ENCODE measurements at places on chromosomes 7 and 10. TPM values are rescaled to one million over a fixed set of nuclear protein-coding genes. Genes with fewer than 3 reads are reported as not detected.

DNA sequence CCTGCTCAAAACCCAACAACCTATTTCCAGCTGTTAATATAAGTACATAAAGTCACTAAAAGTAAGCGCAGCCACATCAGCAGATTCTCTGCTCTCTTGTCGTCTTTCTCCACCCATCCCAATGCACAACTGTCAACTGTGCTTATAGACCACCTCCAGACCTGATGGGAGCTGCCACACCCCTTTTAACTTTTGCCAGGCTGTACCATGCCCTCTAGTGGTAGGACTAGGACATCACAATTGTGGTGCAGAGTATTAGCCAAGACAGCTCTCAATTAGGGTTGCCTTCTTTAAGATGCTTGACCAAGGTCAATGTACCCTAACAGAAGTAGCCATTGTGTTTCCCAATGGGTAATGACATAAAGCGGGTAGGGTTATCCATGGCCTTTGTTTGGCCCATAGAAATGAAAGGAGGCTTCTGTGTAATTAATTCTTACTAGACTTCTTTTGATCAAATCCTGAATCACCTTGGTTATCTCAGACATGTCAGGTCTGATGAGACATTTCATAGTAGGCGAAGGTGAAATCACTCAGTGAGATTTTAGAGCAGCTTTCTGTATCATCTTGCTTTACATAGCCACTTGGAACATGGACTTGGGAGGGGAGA lies 68.1 kb downstream of the SCRN1 start:
- no peak for DNase-seq

DNA sequence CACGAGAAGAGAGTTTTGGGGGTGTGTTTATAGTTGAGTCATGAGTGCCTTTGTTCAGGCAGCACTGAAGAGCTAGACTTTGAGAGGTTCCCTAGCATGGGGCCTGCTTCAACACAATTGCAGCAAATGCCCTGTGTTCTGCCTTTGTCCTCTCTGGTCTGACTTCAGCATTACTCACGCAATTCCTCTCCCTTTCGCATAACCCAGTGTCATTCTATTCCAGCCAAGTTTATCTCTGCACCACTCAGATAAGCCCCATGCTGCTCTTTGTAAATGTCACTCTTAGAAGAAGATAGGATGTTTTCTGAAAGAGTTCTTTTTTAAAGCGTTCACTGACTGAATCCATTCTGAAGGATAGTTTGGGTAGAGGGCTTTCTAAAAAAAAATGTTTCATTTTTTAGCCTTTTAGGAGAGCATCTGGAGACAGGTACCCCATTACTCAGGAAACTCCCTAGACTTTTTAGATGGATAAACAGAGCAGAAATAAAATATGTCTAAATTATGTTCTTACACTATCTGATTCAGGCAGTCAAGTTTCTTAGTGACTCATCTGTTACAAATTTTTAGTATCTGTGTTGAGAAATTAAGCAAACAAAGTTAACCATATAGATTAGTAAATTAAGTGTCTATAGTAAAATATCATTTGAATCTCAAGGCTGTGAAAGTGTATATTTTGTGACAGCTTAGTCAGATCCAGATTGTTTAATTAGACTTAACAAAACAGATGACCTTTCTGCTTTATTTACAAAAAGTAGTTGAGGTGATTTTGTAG lies 318.5 kb downstream of the GPR158 start:
- DNase-seq: no peak

DNA sequence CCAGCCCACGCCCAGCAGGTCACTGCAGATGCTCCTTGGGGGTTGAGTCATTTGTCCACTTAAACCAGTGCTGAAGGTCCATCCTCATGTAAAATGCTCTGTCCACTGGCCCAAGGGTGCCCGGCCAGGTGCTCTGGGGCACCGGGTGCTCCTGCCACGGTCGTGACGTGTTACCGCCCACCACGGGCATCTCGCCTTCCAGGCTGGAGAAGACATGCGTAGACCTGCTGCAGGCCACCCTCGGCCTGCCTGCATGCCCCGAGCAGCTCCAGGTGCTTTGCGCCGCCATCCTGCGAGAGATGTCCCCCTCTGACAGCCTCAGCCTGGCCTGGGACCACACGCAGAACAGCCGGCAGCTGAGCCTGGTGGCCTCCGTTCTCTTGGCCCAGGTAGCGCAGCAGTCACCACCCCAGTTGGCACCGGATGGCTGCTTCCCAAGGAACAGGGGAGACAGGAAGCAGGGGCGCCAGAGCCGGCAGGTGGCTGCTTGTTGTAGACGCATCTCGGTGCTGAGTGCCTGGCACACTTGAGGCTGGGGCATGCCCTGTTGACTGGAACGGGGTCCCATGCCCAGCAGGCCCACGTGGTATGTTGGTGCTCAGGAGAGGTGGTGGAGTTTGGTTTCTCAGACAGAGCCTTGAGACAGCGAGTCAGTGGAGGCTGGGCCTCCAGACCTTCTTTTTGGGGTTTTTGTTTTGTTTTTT lies 6.1 kb downstream of the AP5Z1 start:
- DNase-seq: no peak

DNA sequence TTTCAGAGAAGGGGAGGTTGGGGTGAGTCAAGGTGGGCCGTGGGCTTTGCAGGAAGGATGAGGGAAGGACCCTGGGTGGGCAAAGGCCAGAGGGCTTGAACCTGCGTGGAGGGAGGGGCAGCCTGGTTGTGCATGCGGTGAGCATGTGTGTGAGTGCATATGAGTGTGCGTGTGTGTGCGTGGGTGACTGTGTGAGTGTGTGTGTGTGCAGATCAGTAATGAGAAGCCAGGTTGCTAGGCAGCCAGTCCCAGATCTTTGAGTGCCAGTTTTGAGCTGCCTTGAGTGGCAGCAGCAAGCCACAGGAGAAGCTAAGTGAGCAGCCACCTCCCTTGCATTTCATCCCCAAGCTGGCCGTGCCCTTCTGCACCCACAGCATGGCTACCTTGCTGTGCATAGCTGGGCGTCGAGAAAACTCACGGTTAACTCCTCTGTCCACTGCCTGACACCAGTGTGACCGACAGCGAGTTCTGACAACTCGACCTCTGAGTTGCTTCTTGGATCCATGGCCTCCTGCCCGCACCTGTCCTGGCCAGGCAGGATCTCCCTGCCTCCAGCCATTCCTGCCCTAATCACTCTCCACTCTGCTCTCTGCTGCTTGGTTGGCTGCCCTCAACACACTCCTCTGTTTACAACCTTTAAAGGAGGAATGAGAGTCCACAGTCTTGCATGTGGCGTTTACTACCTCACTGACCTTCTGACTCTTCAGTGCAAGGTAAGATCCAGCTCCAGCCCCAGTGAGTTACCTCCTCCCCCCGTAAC lies 775.4 kb downstream of the TYW1 start:
- DNase-seq: no peak

ZC3HAV1L gene
- 16.5 TPM for total RNA-seq

NOC3L gene
- 22.3 TPM for total RNA-seq

Measured in esophagus squamous epithelium (tissue), 5 donors.